ENCODE measurements at places on chromosomes 2 and 18.

DNA sequence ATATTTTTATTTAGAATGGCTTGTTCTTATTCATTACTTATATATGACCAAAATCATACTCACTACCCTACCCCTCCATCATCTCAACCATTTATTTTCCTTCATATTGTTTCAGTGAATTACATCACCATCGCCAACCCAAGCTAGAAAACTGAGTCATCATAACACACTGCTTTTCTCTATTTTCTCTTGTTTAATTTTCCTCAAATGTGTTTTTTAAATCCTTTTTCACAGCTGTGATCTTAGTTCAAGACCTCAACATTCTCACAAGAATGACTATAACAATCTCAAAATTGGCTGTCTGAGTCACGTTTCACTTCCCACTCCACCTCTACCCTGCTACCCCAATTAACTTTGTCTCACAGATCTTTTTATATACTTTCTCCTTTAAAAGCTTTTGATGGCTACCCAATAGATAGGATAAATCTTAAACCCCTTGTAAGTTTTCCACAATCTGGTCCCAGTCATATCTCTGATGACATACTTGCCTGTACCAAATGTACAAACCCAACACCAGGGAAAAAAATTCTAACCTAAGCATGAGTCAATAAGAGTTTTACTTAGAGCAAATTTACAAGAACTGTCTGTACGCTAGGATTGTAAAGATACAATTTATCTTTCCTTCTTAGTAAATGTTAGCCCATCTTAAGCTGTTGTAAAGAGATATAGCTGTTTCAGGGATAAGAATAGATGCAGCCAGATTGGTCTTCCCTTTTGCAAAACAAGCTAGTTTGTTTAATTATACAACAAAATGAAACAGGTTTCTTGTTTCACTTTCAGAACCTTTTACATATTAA is 635.1 kb upstream of the SLC39A10 start:
- DNase-seq = no peak

DNA sequence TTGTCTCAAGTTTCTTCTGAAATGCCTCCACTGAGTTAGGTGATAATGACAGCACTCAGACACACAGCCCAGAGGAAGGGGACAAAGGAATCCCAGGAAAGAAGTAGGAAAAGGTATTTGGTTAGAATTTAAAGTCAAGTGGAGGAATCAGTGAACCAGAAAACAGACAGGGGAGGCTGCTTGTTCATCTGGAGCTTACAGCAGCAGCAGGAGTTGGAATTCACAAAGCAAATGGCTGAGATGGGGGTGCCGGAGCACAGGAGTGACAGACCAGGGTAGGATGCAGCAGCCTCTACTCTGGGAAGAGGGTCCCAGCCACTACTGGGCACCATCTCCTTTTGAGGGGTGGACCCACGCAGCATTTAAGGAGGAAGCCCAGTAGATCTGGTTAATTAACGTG is 104.8 kb downstream of the ST6GAL2 start:
- DNase-seq = no peak

GRCh38 chr2:7847321-7847720 is 834.5 kb upstream of the ID2 start:
- no peak for DNase-seq

GRCh38 chr2:207341804-207342203 is 176.1 kb upstream of the KLF7 start:
- no peak for DNase-seq

DNA sequence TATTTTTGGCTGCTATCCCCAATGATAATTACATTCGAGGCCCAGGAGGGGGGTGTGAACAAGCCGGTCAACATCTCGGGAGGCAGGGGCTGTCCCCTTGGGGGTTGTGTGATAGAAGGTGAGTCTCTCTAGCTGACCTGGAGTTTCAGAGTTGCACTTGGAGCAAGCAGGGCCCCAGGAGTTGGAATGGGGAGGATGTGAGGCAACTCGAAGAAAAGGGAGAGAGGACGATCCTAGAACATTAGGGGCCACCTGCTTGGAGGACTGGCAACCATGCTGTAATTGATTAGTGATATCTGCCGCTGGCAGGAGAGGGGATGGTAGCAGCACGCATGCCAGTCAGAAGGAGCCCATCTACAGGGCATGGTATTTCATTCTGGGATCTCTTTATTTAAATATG is 122.6 kb downstream of the CTIF start:
- DNase-seq = no peak

- no peak for DNase-seq
Measured at GRCh38 chr2:43011158-43011491, 215.3 kb downstream of the ZFP36L2 start.

GRCh38 chr2:95354925-95355324 is 47.6 kb upstream of the FAHD2A start:
- DNase-seq = no peak

Measured in NCI-H1105 (cell line).